Foreskin melanocyte (primary cell): ENCODE measurements at places on chromosomes 16 and 17.

- no peak for DNase-seq
Measured at GRCh38 chr17:40486522-40487370, 14.7 kb downstream of the TNS4 start.

- peak; percentile 23 for DNase-seq
Measured at GRCh38 chr16:57536306-57537193, at the start of gene CCDC102A. Gene CCDC102A, minus strand, starts transcription at chr16:57536571. Its CDS starts 7,394 bp downstream, at chr16:57529177.

DNA sequence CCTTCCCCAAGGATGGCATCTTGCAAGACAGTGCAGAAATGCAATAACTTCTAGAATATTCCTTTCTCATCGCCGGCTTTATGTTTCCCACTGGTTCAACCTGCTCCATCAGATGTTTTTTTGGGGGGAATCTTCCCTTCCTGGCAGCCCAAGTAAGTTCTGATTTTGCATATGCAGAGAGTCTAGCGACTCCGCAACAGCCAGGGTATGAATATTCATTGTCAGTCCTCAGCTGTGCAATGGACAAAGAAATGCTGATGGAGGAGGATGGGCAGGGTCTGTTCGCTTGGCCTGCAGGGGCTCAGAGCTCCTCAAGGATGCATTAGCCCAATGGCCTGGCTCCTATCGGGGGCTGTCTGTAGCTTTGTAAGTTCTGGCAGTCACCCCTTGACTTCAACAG, 358.8 kb upstream of the CCL2 start:
- no peak for DNase-seq

GRCh38 chr16:70694868-70695218, 9.0 kb upstream of the MTSS2 start:
- no peak for DNase-seq

- DNase-seq = no peak
Measured at GRCh38 chr16:87058728-87059250, 258.4 kb downstream of the C16orf95 start.

- DNase-seq = no peak
Measured at GRCh38 chr17:75771334-75772281, 6.6 kb upstream of the GALK1 start.

DNA sequence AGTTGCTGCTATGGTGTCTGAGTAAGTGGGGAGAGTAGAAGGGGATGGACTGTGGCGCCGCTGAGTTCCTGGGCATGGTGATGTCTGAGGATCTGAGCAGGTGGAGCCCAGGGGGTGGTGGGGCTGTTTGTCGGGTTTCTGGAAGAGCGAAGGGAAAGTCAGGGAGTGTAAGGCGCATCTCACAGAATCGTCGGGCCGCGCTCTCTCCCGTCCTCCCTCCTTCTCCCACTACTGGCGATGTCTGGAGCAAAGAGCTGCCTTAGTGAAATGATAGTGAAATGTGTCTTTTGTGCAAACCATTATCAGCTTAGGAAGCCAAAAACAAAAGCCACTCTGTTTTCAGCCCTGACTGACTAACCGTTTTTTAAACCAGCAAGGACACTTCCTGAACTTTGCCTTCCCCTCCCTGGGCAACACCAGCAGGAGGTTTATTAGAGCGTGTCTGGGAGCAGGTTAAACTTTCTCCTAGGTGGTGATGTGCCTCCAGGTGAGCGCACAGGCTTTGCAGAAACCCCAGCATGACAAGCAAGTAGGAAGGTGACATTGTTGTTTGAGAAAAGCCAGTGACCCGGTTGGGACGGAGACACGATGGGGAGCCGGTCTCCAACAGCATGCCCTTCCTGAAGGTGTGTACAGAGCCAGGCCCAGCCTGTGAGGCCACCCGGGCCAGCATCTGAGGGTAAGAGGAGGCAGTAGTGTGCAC, 49.1 kb downstream of the RAB11FIP3 start:
- peak; percentile 82 for DNase-seq

- no peak for DNase-seq
Measured at GRCh38 chr16:14454391-14454790, 175.7 kb downstream of the PARN start.

DNA sequence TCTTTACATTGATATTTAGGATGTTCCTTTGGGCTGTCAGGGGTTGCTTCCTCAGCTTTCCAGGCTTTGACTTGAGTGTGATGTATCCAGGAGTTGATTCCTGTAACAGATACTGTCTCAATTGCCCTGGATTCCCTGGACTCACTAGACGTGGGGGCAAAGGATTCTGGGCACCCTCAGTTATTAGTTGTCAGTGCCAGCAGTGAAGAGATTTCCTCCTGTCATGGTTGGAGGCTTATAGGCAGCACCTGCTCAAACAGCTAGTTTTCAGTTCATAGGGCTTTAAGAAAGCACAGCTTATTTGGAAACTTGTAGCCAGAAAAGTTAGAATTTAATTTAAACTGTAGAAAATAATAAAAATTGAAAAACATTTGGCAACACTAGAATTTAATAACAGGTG, 9.5 kb upstream of the B4GALNT2 start:
- no peak for DNase-seq
